Heart left ventricle (tissue), 16 donors: ENCODE measurements at places on chromosomes 16 and 17. TPM values are rescaled to one million over a fixed set of nuclear protein-coding genes. Genes with fewer than 3 reads are reported as not detected.

The NEUROD2 gene
- polyA plus RNA-seq, result not detected

The MXRA7 gene
- 245 TPM for polyA plus RNA-seq

The GLTPD2 gene
- polyA plus RNA-seq, result not detected

The OR3A3 gene
- not detected for polyA plus RNA-seq

The MARVELD3 gene
- polyA plus RNA-seq, result not detected

The HOXB7 gene
- 0.12 TPM for polyA plus RNA-seq

The LGALS9B gene
- not detected for polyA plus RNA-seq

The SOX8 gene
- polyA plus RNA-seq, result 0.50 TPM

The PRSS22 gene
- polyA plus RNA-seq, result not detected

The TP53TG3C gene
- polyA plus RNA-seq, result not detected
